Activated CD4-positive, alpha-beta T cell treated with anti-CD3 and anti-CD28 coated beads, Interleukin-2, amount 50 U/mL, for 48 hours (primary cell): ENCODE measurements at places on chromosomes 2 and 18.

- DNase-seq = no peak
Observed at GRCh38 chr2:141341444-141341843, 789.4 kb downstream of the LRP1B start.

DNA sequence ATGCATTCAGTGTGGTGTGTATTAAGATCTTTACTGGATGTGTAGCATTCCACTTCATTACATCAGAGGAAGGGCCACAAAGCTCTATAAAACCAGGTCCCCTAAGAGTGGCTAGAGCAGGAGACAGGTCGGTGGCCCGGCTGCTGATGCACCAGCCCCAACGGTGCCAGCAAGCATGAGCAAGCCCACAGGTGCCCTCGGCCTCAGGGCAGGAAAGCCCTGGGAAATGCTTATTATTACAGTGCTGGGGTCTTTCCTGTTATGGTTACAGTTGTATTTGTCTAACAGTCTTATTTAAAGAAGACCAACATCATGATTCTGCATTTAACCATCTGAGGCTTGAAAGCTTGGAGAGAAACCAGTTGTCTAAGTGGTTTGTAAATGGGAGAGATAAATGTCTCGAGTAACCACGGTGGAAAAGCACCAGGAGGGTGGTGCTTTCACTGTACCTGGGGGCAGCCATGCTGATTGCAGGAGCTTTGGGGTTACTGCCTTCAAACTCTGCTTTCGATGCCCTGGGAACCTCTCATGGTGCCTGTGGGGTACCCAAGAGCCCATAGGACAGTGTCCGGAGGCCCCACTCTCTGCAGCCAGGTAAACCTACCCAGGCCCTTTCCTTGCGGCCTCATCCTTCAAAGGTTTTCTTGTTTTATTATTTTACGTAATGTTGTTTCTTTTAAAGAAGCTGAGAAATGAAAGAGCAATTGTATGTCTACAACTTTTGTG lies 133.1 kb downstream of the SH3RF3 start:
- no peak for DNase-seq

DNA sequence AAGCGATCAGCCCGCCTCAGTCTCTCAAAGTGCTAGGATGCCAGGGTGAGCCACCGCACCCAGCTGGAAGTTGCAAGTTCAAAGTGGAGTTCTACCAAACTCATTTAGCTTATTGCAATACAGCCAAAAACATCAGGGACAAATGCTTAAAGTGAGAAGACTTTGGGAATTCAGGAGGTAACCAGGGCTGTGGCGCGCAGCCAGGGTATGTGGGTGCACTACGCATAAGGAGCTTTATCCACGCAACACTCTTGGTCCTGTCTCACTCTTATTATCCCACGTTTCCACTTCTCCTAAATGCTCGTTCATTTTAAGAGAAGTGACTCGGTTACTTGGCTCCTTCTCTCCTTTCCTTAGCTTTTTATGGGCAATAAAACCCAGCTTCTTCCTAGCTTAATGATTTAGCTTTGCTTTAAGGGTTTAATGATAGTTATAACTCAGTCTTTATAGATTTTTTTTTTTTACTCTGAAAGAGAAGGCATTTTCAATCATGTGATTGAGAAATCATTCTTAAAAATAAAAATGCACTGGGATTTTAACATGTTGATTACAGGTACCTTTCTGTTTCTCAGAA lies 199.8 kb downstream of the KCNE4 start:
- DNase-seq = no peak

DNA sequence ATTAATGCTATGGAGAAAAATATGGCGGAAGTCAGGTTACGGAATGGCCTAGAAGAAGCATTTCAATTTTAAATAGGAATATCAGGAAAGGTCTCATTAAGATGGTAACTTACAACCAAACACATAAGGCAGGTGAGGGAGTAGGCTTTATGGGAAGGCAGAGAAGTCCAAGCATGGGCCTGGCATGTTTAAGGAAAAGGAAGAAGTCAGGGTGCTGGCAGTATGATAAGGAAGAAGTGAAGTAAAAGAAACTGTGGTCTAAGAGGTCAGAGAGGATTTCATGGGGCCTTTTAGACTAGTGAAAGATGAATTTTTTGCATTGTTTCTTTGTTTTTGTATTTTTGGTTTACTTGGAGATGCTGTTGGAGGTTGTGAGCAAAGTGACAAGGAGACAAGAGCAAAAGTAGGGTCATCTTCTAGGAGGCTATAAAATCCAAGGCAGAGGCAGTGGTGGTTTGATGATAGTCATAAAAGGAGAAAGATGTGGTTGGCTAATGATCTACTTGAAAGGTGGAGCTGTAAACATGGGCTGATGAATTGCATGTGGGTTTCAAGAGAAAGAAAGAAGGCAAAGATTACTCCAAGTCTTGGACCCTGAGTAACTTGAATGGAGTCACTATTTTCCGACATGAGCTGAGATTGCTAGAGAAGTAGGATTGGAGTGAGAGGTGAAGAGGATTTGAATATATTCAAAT lies 354.3 kb downstream of the GPD2 start:
- DNase-seq = no peak

- DNase-seq = no peak
Observed at GRCh38 chr2:37000318-37000717, 34.0 kb upstream of the STRN start.

DNA sequence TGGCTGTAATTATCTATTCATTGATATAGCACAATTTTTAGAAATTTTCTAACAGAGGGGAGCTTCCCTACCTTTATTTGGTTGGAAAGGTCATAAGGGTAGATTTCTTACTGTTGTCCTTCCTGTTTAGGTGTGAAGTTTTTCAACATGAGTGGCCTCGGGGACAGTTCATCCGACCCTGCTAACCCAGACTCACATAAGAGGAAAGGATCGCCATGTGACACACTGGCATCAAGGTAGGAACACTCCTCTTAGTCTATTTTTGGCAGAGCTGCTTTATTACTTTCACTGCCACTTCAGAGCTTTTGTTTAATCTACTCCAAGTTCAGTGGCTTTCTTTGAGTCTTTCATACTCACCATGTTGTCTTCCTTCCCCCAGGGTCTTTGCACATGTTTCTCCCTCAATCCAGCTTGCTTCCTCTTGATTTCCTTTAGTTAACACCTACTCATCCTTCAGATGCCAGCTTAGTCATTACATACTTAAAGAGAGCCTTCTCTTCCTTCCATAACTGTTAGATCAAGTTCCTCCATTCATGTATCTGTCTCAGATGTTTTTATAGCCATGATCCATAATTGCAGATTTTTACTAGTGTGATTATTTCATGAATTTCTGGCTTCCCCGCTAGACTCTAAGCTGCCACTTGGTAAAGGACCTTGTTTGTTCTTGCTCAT lies 134.5 kb downstream of the PTRHD1 start:
- no peak for DNase-seq

- no peak for DNase-seq
Observed at GRCh38 chr2:212962691-212963090, 188.7 kb downstream of the IKZF2 start.

- no peak for DNase-seq
Observed at GRCh38 chr2:167817908-167818307, 429.5 kb downstream of the STK39 start.

GRCh38 chr2:2173633-2174032 lies 157.4 kb downstream of the MYT1L start:
- no peak for DNase-seq

DNA sequence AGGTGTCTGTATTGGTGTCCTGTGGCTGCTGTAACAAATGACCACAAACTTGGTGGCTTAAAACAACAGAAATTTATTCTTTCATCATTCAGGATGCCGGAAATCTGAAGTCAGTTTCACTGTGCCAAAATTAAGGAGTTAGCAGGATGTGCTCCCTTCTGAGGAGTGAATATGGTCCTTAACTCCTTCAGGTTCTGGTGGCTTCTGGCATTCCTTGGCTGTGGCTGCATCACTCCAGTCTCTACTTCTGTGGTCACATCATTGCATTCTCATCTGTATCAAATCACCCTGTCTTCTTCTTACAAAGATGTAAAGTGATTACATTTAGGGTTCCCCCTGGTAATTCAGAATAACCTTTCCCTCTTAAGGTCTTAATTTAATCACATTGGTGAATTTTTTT lies 12.6 kb downstream of the GPD2 start:
- no peak for DNase-seq

DNA sequence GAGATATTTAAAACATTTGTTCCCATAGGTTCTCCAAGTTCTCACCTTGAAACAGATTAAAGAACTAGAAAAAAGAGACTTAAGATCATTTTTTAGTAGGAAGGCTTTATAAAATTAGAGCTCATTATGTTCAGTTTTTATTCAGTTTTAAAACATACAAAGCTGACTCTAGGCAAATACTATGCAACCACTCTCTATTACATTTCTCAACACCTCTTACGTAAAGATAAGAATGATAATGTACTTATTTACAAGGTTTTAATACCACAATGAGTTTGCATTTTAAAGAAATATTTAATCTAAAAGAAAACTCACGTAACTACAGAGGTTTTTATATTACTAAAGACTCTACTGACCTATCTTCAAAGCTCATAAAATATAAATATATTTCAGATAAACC lies 68.8 kb downstream of the TMEM131 start:
- DNase-seq = no peak

DNA sequence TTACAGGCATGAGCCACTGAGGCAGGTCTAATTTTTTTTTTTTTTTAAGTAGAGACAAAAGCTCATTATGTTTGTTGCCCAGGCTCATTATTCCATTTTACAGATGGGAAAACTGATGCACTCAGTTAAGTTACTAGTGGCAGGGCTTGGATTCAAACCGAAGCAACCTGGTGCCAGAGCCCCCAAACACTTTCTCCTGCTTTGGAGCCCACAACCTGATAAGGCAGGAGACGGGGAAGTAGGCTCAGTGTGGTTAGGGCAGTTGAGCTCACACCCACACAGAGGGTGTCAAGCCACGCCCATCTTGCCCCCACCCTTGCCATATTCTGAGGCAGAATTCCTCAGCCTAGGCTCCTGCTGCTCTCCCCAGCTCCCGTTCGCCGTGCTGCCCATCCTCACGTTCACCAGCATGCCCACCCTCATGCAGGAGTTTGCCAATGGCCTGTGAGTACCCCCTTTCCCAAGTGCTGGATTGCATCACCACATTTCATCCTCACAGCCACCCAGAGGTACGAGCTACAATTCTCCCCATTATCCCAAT lies 5.8 kb upstream of the CTDSP1 start:
- no peak for DNase-seq

GRCh38 chr18:57014772-57015413 lies 132.0 kb upstream of the BOD1L2 start:
- DNase-seq = no peak

- no peak for DNase-seq
Observed at GRCh38 chr18:67995769-67996168, 479.2 kb upstream of the DSEL start.

DNA sequence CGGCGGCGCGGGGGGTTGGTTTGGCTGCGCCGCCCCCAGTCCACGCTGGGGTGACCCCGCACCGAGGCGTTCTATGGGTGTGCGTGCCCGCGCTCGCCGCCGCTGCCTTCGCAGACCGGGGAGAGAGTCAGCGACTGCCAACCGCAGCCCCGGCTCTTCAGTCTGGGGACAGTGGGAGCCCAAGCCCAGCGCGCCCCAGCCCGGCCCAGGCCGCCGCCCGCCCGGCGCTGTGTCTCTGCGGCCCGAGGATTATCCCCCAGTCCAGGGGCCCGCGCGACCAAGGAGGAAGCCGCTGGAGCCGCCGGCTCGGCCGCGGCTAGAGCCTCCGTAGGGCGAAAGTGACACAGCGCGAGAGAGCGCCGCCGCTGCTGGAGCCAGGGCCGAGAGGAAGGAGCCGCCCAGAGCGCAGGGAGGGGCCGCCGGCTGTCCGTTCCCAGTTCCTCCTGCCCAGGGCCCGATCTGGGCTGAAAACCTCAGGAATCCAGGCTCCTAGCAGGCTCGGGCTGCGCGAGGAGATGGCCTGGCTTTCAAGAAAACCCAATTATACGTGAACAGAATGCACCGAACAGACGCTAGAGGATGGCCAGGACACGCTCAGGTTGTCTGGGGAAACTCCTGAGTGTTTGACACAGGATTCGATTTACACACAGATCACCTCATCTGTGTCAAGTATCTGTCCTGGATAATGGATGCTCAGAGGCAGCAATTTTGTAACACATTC lies 2.4 kb downstream of the CTIF start:
- DNase-seq = peak; percentile 17

- DNase-seq = no peak
Observed at GRCh38 chr18:72181241-72181764, 362.8 kb downstream of the CBLN2 start.

- DNase-seq = no peak
Observed at GRCh38 chr2:221518201-221518934, 53.7 kb downstream of the EPHA4 start.

DNA sequence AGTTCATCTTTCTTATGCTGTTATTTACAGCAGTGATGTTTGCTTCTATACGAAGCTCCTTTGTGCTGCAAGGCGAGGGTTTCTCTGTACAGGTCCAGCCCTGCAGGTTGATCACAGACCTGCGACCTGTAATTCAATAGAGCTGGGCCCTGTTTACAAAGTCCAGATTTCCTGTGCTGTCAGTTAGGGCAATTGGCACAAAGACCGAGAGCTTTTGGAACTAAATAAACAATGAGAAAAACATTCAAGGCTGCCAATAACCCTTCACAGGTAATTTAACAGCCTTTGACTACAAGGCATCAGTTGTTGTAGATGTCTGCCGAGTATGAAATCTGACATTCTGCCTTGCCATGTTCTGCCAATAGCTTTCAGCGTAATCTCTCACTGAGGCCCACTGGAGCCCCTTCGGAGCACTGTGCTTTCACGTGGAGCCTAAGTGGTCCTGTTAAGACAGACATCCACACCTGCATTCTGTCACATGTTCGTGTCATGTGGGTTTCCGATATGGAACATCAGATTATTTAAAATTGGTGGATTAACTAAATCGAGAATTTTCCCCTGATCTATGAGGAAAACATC lies 232.5 kb downstream of the PTGR3 start:
- no peak for DNase-seq

GRCh38 chr2:73610111-73610510 lies 32.1 kb downstream of the NAT8 start:
- no peak for DNase-seq

- DNase-seq = no peak
Observed at GRCh38 chr2:16268301-16269000, 328.1 kb downstream of the MYCN start.
